Activated naive CD4-positive, alpha-beta T cell (primary cell): ENCODE measurements at places on chromosomes 4 and X.

DNA sequence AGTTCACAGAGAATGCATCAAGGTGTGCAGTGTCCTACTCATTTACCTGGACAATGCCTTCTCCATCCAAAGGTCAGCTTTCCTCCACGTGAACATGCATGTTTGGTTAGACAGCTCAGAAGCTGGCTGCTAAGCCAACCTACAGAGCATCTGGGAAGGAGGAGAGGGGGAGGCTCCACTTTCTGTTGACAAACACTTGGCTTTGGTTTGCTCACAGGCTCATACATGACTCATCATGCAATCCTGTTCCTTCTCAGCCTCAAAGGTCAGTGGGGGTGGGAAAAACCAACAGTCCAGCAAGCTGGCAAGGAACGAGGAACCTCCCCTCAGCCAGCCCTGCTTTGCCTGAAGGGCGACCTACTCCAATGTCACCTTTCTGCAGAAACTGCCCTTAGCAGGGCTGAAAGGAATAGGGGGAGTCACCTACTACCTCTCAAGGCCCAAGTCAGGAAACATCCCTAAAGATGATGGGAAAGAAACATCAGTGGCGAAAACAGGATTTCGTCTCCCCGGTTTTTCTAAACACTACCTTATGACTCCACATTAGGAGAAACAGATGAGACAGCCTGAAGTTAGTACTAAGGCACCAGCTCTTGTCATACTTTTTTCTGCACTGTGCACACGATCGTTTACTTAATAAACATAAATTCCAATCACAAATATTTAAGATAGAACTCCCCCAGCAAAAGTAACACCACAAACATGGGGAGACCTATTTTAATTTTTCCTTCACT, 37.9 kb downstream of the RELL1 start:
- no peak for DNase-seq

- no peak for DNase-seq
Measured at GRCh38 chrX:77961063-77961462, 8.4 kb downstream of the PGAM4 start.

GRCh38 chr4:36091997-36092396, 152.3 kb downstream of the ARAP2 start:
- DNase-seq = no peak

DNA sequence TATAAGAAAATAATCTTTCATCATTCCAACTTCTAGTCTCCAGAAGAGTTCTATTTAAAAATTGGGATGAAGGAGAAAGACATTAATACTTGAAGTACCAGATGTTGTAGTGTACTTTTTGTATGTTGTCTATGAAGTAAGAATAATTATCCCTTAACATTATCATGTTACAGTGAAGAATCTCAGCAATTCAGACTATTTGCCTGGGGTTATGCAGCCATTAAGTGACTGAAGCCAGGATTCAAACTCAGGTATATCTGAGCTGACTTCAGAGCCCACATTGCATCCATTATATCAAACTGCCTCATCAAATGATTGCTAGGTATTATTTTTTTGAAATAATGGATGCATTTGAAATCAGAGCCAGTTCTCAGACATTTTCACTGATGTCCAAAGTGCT, 76.1 kb upstream of the FHDC1 start:
- no peak for DNase-seq

GRCh38 chr4:1376391-1376840, 29.4 kb downstream of the UVSSA start:
- DNase-seq = no peak

DNA sequence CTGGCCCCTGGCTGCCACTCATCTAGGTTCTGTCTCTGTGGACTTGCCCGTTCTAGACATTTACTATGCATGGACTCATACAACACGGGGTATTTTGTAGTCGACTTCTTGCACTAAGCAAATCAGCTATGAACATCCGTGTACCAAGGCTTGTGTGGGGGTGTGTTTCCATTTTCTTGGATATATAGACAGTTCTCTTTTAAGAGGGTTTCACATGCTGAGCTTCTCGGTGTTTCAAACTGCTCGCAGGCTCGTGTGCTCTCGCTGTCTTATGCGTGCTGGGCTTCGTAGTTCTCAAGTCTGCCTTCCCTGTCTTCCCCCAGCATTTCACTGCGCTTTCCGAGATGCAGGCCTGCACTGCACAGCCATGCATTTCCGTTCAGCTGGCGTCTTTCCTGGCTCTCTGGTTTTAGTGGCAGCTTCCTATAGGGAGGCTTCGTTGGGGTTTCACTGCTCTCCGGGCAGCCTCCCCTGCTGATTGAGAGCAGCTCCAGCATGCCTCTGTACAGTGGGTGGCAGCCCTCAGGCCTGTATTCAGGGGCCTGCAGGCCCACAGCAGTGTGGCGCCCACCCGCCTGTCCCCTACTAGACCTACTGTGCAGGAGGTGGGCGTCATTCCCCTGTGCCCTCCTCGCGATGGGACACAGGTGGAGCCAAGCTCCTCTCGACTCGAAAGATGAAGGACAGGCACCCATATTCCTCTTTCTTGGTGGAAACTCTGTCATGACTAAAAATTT, 27.6 kb downstream of the ZBTB49 start:
- no peak for DNase-seq

DNA sequence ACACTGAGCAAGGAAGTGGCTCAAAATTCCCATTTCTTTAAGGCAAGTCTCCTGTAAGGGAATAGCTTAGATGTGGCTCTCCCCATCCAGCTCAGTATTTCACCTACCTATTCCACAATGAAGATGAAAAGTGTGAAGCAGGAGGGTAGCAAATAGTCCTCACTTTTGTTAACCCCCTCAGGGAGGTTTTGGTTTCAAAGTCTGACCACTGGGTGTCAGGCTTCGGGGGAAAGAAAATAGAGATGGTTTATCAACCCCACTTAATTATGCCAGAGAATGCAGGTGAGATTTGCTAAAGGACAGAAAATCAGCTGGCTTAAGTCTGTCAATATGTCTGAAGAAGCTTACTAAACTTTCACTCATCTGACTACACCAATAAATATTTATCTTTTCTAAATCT, 69.5 kb downstream of the DHX15 start:
- no peak for DNase-seq

GRCh38 chr4:1255699-1256098, 6.8 kb upstream of the CTBP1 start:
- DNase-seq = no peak

DNA sequence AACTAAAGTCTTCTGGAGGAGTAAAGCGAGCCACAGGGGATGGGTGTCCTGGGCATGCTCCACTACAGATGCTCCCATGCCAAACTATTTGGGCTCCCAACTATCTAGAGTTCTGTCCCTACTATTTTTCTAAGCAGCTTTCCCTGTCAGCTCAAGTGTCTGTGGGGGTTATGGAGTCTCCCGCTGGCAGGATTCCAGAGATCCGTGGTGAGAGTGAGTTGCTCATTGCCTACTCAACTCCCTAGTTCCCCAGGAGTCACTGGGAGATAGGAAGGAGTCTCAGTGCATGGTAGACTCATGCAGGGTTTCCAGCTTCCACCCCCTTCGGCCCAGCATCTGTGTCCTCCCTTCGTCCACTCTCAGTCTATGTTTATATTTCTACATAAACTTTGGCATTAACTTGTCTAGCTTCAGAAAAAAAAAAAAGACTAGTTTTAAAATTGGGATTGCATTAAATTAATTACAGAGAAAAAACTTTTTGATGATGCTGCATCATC, 55.1 kb upstream of the INPP4B start:
- DNase-seq = no peak

- DNase-seq = no peak
Measured at GRCh38 chr4:155722336-155722735, 36.5 kb upstream of the GUCY1B1 start.

DNA sequence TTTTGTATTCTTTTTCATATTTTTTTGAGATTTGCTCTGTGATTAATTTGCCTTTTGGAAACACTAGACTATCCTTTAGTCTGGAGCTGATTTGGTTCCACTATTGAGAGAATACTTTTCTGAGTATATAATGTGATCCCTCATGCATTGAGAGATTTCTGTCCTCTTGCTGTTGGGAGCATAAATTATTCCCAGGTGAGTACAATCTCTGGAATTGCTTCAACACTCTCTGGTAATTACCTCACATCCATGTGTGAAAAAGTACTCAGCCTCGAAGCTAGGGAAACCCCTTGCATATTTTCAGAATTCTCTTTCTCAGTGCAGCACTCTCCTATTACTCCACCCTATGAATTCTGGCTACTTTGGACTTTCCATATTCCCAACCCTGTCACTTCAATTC, 550.0 kb downstream of the RAPGEF2 start:
- no peak for DNase-seq

GRCh38 chr4:185559915-185560281, 24.6 kb upstream of the PDLIM3 start:
- no peak for DNase-seq
